ENCODE measurements at places on chromosomes 5 and 9. TPM values are rescaled to one million over a fixed set of nuclear protein-coding genes. Genes with fewer than 3 reads are reported as not detected.

The HAPLN1 gene
- 0.13 TPM for total RNA-seq

The PRR16 gene
- not detected for total RNA-seq

The NMUR2 gene
- total RNA-seq = not detected

DNA sequence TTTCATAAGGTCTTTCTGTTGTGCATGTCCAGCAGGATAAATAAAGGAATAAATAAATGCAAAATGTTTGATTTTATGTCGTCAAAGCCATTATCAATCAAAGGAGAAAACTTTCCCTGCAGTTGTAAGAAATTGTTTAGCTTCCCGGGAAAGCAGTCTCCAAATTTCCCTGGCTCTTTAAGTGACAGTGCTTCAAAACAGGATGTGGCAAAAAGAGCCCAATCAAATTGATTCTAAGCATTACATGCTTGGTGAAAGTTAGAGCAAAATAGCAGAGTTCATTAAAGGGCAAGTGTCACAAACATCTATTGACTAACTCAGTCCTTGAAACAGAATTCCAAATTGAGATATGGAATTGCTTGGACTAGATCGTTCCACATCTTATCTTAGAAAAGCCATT lies 704.1 kb downstream of the PRELID2 start:
- no peaks in the 10 kb centered on the region for H3K4me1 ChIP-seq
- no peak overlapping the region for H3K27ac ChIP-seq
- H3K36me3 ChIP-seq = no peaks in the 10 kb centered on the region
- H3K4me3 ChIP-seq = no peak overlapping the region
- no peaks in the 10 kb centered on the region for H3K27me3 ChIP-seq
- DNase-seq = no peak

DNA sequence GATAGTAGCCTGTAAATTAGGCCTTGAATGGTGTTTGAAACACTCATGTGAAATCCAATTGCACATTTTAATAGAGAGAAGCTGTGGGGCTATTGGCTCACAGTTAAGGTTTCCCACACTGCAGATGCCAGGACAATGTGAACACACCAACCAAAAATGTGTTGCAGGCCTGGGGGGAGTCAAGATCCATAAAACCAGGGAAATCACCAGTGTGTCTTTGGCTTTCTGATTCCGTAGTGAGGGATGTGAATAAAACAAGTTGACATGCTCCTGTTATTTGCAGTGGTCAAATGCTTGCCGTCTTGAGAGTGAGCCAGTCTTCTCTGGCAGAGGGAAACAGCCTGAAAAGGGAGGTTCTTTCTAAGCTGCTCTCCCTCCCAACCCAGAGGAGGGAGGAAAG lies 79.0 kb downstream of the ZNF462 start:
- H3K36me3 ChIP-seq = peaks cover 3% of the 10 kb centered on the region
- no peaks in the 10 kb centered on the region for H3K27me3 ChIP-seq
- H3K4me3 ChIP-seq = no peak overlapping the region
- DNase-seq = no peak

DNA sequence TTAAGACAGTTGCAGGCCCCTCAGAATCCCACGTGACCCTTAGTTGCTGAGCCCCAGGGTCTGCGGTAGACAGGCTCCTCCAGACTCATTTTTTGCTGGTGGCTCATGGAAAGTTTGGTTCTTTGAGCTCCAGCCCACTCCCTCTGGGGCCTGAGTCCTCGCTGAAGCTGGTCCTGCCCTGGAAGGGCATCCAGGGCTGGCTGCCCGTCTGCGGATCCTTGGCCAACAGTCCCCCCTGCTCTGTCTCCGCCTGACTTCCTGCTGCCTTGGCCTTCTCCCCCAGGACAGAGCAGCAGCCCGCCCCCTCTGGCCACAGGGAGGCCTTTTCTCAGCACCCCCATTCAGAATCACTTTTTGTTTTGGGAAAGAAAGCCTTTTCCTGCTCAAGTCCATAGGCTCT lies 24.4 kb downstream of the SLC6A7 start:
- H3K27me3 ChIP-seq = no peaks in the 10 kb centered on the region
- H3K36me3 ChIP-seq = no peaks in the 10 kb centered on the region
- no peaks in the 10 kb centered on the region for H3K4me1 ChIP-seq
- no peak for DNase-seq

GRCh38 chr9:136676297-136676794 lies 10.9 kb downstream of the AGPAT2 start:
- no peaks in the 10 kb centered on the region for H3K27me3 ChIP-seq
- H3K27ac ChIP-seq = no peak overlapping the region
- H3K36me3 ChIP-seq = no peaks in the 10 kb centered on the region
- DNase-seq = no peak
- H3K4me1 ChIP-seq = peaks cover 22% of the 10 kb centered on the region

DNA sequence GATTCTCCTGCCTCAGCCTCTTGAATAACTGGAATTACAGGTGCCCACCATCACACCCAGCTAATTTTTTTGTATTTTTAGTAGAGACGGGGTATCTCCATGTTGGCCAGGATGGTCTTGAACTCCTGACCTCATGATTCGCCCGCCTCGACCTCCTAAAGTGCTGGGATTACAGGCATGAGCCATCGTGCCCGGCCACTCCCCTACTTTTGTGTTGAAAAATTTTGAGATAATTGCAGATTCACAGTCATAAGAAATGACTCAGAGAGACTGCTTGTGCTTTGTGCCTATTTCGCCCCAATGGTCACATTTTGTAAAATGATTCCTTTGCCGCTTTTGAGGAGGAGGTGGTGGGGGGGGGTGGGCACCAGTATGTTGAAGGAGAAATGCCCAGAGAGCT lies 48.1 kb upstream of the SH3PXD2B start:
- H3K36me3 ChIP-seq = no peaks in the 10 kb centered on the region
- H3K4me1 ChIP-seq = no peaks in the 10 kb centered on the region
- H3K27ac ChIP-seq = no peak overlapping the region
- DNase-seq = no peak

DNA sequence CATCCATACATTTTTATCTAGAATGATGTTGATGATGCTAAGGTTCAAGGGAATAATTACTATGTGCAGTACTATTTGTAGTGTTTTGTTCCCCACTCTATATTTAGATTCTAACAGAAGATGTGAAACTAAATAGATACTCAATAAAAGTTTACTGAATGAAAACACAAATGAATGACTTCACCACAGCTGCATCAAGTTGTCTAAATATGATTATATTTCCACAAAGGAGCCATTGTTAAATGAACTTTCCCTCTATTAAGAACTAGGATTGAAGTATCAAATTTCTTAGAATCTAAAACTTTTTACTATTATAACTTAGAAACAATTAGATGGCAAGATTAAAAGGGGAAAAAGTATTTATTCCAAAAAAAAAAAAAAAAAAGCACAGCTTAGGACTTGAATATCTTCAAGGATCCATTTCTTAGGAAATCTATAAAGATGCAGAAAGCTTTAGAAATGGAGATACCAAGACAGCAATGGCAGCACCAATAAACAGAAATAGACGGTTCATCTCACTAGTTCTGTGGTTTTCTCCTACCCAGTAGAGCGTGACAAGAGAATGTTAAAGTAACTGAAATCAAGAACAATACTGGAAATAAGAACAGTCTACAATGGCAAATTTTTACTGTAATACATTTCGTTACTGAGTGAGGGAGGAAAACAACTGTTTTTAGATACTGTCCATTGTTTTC lies 347.6 kb downstream of the EBF1 start:
- no peak for DNase-seq
- H3K27ac ChIP-seq = no peak overlapping the region

DNA sequence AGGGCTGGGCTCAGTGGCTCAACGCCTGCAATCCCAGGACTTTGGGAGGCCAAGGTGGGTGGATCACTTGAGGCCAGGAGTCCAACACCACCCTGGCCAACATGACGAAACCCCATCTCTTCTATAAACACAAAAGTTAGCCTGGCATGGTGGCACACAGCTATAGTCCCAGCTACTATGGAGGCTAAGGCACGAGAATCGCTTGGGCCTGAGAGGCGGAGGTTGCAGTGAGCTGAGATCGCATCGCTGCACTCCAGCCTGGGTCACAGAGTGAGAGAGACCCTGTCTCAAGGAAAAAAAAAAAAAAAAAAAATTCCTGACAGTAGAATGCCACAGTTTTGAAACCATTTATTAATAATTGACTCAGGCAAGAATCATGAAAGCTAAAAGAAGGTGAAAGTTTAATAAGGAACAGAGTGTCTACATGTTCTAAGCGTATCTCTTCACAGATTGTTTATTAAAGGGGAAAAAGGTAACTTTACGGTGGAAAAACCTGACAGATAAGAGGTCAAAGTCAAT lies 5.7 kb upstream of the PTGR1 start:
- H3K27me3 ChIP-seq = no peaks in the 10 kb centered on the region
- no peak for DNase-seq
- H3K4me3 ChIP-seq = no peak overlapping the region
- H3K4me1 ChIP-seq = no peaks in the 10 kb centered on the region

DNA sequence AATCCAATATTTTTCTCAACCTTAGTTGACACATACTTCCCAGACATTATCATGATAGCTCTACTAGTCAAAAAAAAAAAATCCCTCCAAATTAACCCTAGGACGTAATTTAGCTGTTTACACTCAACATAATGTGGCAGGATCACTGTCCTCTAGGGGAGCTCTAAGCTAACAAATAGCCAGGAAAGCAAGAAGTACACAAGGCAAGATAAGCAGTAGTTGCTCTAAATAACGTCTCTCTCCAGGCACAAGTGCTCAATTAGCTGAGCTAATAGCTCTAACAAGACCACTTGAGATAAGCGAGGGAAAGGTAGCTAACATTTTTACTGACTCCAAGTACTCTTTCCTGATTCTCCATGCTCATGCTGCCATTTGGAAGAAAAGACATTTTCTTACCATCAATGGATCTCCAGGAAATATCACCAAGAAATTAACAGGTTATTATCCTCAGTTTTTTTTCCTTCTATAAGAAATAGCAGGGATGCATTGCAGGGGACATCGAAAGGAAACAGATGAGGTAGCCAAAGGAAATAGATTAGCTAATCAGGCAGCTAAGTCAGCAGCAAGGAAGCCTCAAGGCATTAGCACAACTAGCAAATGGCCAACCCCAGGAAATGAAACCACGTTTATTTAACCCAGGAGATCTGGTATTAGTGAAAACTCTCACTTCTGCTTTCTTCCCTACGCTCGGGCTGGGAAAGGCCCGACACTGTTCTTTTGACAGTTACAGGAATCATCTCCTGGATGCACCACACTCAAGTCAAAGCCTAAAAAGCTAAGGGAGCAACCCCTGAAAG lies 614.1 kb downstream of the PTPRD start:
- no peak for DNase-seq
- no peaks in the 10 kb centered on the region for H3K4me1 ChIP-seq
- H3K27me3 ChIP-seq = no peaks in the 10 kb centered on the region
- no peak overlapping the region for H3K27ac ChIP-seq
- no peak overlapping the region for H3K4me3 ChIP-seq
- H3K36me3 ChIP-seq = no peaks in the 10 kb centered on the region

- DNase-seq = no peak
- H3K27ac ChIP-seq = no peak overlapping the region
- H3K4me3 ChIP-seq = no peak overlapping the region
- H3K4me1 ChIP-seq = no peaks in the 10 kb centered on the region
- peaks cover 3% of the 10 kb centered on the region for H3K36me3 ChIP-seq
These were observed 46.3 kb downstream of the ACO1 start for GRCh38 chr9:32430720-32431119.

DNA sequence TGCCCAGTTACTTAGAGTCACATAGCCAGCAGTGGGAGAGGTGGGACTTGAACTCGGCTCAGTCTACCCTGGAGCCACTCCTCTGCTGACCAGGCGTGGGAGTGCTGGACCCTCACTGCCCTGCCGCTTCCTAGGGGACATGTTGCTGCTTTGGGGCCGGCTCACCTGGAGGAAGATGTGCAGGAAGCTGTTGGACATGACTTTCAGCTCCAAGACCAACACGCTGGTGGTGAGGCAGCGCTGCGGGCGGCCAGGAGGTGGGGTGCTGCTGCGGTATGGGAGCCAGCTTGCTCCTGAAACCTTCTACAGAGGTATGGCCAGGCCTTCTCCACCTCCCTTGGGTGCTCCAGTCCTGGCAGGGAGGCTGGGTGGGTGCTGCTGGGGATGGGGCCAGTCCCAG lies 3.4 kb upstream of the CACFD1 start:
- no peaks in the 10 kb centered on the region for H3K27me3 ChIP-seq
- H3K36me3 ChIP-seq = no peaks in the 10 kb centered on the region
- H3K4me1 ChIP-seq = peaks cover 12% of the 10 kb centered on the region
- no peak overlapping the region for H3K27ac ChIP-seq

DNA sequence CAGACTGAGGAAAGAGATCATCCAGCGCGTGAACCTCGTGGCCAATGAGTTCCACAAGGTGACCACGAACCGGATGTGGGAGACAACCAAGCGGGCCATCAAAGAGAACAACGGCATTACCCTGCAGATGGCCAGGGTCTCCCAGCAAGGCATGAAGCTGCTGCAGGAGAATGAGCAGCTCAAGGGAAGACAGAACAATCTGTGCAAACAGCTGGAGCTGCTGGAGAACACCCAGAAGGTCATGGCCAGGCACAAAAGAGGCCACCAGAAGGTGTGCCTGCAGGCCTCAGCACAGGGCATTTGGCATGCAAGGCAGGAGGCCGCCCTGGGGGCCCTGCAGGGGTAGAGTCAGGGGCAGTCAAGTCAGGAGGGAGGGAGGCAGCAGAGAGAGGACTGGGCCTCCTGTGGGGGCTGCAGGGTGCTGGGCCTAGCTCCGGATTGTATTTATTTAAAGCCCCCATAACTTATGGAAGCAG lies 4.2 kb downstream of the PTRH1 start:
- no peak overlapping the region for H3K27ac ChIP-seq
- H3K27me3 ChIP-seq = no peaks in the 10 kb centered on the region
- H3K4me1 ChIP-seq = peaks cover 11% of the 10 kb centered on the region
- no peak overlapping the region for H3K4me3 ChIP-seq

DNA sequence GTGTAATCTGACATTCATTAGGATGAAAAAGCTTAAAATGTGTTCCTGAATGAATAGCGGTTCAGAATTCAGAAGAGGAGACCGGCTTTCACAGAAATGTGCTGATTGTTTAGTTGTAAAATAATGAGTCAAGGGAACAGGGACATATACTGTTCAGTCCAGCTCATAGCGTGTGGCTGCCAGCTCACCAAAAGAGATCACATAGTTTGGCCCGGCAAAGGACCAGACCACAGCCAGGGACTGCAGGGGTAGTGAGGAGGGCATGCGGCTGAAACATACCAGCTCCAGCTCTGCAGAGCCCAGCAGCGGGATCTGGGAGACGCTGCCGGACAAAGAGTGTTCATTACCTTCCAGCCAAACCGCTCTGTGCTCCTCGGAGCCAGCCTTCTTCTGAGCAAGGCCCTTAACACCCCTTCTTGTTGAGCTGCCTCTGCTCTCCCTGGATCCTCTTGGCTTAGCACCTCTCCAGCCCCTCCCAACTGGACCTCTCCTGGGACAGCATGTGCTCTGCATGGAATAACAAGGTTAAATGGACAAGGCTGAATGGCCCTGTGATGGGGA lies 116.8 kb upstream of the CNTLN start:
- no peak overlapping the region for H3K27ac ChIP-seq
- H3K4me3 ChIP-seq = no peak overlapping the region
- no peaks in the 10 kb centered on the region for H3K4me1 ChIP-seq

DNA sequence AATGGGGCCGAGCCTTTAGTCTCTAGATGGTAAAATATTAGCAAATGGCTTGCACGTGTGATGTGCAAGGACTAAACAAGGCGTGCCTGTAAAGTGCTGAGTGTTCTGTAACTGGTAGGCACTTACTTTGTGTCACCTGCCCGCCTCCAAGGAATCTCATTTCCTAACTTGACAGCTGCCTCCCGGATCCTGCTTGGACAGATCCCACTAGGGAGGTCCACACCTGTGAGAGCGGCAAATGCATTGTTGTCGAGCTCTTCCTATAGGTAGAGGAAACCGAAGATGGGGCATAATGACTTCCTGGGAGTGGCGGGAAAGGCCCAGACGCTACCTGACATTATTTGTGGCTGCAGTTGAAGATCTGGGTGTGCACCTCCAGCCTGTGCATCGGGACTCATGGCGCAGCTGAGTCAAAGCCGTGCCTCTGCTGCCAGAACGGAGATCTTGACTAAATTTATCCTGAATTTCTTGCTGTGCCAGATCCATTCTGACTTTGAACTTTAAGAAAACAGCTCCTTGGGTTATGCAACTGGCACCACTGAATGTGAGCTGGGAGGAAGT lies 79.8 kb downstream of the TENT4A start:
- no peak overlapping the region for H3K4me3 ChIP-seq
- DNase-seq = no peak
